ENCODE measurements at places on chromosomes 2 and 18.
A peak's percentile ranks its signal among the peaks of the same experiment; 100 is the strongest.

DNA sequence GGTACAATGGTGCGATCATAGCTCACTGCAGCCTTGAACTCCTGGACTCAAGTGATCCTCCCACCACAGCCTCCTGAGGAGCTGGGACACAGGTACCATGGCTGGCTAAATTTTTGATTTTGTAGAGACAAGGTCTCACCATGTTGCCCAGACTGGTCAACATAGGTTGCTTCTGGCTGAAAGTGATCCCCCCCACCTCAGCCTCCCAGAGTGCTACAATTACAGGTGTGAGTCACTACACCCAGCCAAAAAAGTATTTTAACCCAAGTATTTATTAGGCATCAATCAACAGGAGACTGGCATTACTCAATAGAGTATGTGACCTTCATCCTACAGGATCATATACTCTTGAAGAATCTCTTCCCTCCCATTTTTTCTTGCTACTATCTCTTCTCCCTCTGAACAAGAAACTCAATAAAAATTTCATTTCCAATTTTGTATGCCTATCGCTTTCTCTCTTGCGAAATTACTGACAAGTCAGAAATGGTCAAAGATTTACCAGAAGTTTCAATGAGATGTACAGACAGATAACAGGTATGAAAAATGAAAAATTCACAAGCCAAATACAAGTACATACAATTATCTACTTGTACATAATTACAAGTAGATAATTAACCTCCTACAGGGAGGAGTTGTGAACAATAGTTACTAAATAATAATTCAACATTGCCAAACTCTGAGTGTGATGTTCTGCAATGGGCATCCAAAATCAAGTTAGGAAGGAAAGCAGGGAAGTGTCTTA lies 34.9 kb upstream of the CCNT2 start:
- no peak for DNase-seq

DNA sequence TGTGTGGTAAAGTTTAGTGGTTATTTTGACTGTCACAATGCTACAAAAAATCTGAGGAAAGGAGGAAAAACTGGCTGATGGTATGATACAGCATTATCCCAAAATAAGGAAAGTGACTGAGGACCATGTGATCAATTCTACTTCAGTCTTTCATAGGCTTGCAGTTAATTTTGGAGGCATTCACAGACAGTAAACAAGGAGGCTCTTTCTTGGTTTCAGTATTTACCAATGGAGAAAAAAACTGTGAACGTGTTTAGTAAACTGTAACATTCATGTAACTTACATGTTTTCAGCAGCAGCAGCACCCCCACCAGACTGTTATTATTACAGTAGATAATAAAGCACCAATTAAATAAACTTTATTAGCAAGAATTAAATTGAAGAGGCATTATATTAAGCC lies 50.0 kb downstream of the PAX3 start:
- no peak for DNase-seq

DNA sequence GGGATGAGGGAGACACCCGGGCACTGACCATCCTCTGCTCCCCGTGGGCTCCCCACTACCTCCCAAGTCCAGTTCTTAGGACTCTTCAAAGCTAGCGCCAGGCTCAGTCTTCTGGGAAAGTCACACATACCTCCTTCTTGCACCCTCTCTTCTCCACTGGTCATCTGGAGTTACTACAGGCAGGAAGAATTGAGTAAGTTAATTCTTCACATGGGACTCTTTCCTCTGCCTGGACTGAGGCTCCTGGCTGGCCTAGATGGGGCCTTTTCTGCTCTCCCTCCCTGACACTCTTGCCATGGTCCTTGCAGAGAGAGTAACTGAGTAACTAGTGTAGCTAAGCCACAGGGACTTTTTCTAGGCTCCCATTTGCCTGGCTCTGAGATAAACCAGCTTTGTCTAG lies 96.5 kb upstream of the CELF4 start:
- DNase-seq = no peak

DNA sequence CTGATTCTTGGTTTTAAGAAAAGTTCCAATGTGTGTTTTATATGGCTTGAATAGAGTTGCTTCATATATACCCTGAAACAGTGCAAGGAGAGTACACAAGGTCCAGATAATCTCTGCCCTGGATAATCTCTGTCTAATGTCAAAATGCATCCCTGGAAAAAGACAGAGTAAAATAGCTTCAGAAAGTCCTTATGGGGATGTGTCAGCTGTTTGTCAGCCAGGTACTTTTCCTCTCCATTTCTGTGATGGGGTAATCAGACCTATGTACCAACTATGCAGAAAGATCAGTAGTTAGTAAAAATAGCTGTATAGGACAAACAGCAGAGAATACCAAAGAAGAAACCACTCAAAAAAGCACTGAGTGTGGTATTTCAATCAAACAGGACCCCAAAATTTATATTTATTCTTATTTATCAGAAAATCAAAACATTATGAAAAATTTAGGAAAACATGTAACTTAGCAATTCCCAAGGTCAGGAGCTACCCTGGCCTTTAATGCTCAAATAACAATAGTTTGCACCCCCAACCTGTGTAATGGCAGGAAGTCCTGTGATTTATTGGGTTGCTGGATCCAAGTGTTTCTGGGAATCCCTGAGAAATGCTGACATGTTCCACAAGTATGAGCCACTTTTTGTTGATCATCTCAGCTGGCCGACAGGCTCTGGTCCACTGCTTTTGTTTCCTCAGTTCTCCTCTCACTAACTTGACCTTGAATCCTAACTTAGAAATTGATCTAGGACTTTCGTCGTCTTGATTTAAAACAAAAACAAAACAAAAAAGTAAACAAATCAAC lies 69.6 kb downstream of the MDH1 start:
- DNase-seq = no peak

- no peak for DNase-seq
Observed at GRCh38 chr2:53632714-53633113, 134.9 kb upstream of the CHAC2 start.

- DNase-seq = no peak
Observed at GRCh38 chr2:227473122-227473461, 1.1 kb downstream of the AGFG1 start.

- DNase-seq = peak; percentile 35
Observed at GRCh38 chr2:31138037-31138962, at the start of gene GALNT14. Gene GALNT14 (minus strand): TSS chr2:31138440. CDS start chr2:31138086, 354 bp downstream.

DNA sequence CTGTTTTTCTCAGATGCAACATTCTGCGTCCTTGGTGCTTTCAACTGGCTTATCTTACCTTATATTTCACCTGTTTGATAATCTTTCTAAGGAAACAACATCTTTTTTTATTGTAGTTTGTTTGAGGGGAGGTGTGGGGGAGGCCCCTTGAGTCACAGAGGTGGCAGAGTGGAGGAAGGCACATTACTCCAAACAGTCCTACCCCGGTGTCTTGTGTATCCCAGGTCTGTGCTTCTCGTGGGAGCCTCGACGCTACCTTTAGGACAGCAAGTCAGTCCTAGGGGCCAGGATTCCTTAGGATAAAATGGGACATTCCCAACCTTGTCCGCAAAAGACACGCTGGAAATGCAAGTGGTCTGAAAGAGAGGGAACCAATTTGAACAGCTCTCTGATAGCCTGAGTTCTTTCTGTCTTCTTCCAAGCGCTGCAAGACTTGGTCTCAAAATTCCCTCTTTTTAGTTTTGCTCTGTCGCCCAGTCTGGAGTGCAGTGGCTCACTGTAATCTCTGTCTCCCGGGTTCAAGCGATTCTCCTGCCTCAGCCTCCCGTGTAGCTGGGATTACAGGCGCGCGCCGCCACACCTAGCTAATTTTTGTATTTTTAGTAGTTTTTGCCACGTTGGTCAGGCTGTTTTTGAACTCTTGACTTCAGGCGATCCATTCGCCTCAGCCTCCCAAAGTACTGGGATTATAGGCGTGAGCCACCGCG lies 4.0 kb downstream of the GATA6 start:
- DNase-seq = no peak

DNA sequence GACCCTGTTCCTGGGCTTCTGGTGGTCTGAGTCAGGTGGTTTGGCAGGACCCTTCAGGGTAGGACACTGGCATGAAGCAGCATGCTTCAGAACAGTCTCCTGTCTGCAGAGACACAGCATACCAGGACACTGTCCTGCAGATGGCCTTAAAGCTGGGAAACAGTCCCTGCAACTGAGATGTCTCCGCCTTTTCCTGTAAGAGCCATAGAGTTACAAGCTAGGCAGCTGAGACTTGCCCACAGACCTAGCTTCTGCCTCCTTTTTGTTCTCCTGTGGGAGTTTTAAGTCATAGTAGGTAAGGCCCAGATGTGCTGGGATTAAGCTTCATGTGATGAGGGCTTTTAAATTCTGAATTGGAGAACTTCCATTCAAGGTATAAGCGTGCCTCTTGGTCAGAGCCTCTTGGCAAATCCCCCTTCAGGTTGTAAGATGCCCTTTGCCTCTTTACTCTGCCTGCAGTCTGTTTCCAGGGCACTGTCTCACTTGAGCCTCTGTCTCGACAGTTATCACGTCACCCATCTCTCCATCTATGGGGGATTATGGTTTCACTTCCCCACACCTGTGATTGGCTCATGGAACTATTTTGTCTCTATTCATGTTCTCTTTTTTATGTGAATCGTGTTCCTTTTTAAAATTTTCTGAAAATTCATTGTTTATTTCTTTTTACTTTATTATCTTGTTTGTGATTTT lies 51.8 kb downstream of the COA5 start:
- no peak for DNase-seq

DNA sequence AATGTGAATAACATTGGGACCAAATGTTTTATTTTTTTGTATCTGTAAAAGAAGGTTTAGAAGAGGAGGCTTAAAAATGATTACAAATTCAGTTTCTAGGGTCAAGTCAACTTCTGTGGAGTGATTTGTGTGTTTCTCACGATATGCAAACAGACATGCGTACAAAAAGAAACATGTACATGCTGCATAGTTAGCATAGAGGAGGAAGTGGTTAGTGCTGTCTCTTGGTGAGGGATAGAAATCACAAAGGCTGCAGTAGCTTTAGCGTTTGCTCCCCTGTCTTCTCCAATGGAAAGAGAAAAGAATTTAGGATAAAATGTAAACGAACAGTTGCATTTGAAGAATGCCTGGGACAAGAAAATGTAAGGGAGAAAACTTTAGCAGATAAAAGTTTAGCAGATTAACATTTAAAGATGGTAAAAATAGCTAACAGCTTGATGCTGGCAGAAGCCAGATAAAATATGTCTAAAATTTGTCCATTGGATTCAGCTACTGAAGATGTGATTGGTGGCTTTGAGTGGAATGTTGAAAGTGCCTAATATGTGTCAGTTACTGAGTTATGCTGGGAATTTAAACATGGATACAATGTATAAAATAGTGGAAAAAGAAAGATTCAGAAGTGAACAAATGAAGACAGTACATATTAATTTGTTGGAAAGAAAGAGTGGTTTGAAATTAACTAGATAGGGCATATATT lies 44.9 kb downstream of the MALT1 start:
- no peak for DNase-seq

Measured in Ammon's horn (tissue), 1 donor.